ENCODE measurements at places on chromosomes 5 and 9. TPM values are rescaled to one million over a fixed set of nuclear protein-coding genes. Genes with fewer than 3 reads are reported as not detected.

PPP2CA gene
- total RNA-seq: 111 TPM

LCN12 gene
- 1.2 TPM for total RNA-seq

PRSS3 gene
- total RNA-seq: not detected

IPPK gene
- 17.4 TPM for total RNA-seq

FOXD4L3 gene
- total RNA-seq: not detected

NOXA1 gene
- total RNA-seq: 0.92 TPM

ENG gene
- total RNA-seq: 12.9 TPM

PTGR1 gene
- 328 TPM for total RNA-seq

EIF4E1B gene
- not detected for total RNA-seq

TRIM14 gene
- total RNA-seq: 8.9 TPM

SPINK1 gene
- total RNA-seq: not detected

SMIM3 gene
- 8.2 TPM for total RNA-seq

KYAT1 gene
- 11.7 TPM for total RNA-seq

DMRT2 gene
- not detected for total RNA-seq

SVEP1 gene
- 0.89 TPM for total RNA-seq

IFNK gene
- not detected for total RNA-seq

NEURL1B gene
- 2.3 TPM for total RNA-seq

ADGRD2 gene
- total RNA-seq: not detected

FCN1 gene
- total RNA-seq: not detected

FYB1 gene
- 0.02 TPM for total RNA-seq
